ENCODE measurements at places on chromosomes 4 and X. TPM values are rescaled to one million over a fixed set of nuclear protein-coding genes. Genes with fewer than 3 reads are reported as not detected.

Gene PITX2
- total RNA-seq = 60.5 TPM

Gene RNF212
- total RNA-seq = not detected

Gene STPG2
- total RNA-seq = not detected

Gene HPF1
- 58.7 TPM for total RNA-seq

All from LHCN-M2 (cell line).